A549 (cell line): ENCODE measurements at places on chromosomes 5 and 9.

GRCh38 chr9:529731-530130, 311.8 kb upstream of the DMRT1 start:
- no peak for DNase-seq

DNA sequence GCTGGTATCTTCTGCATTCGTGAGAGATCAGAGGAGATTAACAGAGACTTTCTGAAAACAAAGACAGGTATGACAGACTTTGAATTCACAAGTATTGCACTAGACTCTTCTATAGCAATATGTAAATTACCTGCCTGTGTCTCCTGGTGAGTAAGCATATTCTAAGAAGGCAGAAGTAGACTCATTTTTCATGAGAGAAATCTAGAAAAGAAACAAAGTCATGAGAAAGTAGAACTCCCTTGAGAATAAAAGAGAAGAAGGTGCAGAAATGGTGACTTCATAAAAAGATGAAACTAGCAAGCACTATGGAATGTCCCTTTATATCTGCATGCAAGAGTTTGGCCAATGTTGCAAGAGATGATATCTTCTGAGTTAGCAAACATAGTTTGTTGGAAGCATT, 419.8 kb downstream of the DMRT2 start:
- no peak for DNase-seq

DNA sequence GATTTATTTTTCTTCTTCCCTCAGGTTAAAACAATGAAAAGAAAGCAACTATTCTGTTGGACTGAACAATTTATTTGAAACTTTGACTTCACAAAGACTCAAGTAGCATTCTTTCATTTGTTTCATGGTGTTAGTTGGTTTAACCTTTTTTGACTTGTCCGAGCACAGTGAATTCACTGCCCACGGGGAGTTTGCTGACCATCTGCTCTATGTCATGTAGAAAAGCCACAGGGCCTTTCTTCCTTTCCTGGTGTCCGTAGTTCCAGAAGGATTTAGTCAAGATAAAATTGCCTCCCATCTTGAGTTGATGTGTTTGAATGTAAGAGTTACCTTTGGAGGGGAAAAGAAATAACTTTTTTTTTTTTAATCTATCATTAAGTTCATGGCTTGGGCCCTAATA, 55.1 kb upstream of the ZNF608 start:
- DNase-seq = no peak

DNA sequence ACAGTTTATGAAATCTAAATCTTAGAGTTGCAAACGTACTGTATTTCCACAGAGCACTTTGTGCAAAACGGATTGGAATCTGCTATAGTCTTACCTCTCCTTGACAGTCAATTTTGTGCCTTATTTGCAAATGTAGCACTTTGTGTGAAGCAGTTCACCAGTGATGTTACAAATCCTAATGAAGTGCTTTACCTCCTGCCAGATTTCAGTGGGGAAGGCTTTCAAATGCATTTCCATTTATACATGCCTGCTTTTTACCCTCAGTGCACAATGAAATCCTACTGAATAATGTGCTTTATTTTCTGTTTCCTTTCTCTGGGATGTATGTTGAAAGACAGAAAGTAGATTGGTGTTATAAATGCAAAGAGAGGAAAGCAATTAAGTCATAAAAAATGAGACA, 2141.6 kb upstream of the C9orf72 start:
- no peak for DNase-seq

DNA sequence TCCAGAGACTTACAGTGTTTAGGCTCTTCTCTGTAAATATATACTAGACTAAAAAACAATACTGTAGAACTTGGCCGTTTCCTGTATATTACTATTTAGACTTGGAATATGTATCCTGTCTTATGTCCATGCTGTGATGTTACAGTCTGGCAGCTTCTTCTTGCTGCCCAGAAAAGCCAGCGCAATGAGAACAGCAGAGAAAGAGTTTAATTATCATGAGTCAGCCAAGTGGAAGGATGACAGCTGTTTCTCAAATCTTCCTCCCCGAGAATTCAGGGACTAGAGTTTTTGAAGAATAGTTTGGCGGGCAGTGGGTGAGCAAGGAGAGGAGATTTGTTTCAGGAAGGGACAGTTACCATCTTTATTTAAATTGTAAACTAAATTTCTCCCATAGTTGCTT, 37.5 kb downstream of the NAA35 start:
- no peak for DNase-seq
